ENCODE measurements at places on chromosomes 13 and 19. TPM values are rescaled to one million over a fixed set of nuclear protein-coding genes. Genes with fewer than 3 reads are reported as not detected.

GRCh38 chr19:33406521-33407139 is 33.1 kb downstream of the CEBPG start:
- DNase-seq, result peak; percentile 82

DNA sequence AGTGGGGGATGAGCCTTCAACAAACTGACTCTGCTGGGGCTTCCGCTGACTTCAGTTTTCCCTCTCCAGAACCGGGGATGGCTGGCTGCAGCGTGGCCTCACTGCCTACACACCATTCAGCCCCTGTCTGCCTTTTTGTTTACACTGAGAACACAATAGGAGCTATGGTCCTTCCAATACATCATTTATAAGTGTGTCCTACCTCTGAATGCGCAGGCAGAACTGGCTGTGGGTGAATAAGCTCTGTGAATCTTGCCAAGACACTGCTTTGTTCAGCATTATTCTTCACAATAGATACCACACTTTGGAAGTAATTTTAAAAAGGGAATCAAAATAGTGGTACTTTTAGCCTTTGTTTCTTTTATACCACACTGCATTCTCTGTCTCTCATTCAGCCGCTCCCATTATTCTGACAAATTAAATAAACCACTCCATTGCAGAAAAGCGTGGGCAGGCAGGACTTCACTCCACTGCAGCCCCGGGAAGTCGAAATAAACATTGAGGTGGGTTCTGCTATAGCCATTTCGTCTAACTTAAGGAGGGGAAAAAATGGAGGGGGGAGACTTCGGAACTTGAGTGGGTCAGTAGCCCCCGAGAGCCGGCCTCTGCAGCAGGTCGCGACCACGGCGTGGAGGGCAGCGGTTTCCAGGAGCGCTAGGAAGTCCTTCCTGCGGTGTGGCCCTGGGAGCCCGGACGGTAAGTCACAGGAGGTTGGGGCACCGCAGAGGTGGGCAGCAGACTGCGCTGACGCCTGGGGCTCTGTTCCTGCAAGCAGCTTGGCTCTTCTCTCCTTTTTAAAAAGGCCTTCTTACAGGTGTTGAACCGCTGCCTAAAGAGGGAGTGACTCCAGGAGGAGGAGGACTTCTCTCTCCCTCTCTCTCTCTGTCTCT is 94.8 kb upstream of the SOX1 start:
- no peak for DNase-seq

DNA sequence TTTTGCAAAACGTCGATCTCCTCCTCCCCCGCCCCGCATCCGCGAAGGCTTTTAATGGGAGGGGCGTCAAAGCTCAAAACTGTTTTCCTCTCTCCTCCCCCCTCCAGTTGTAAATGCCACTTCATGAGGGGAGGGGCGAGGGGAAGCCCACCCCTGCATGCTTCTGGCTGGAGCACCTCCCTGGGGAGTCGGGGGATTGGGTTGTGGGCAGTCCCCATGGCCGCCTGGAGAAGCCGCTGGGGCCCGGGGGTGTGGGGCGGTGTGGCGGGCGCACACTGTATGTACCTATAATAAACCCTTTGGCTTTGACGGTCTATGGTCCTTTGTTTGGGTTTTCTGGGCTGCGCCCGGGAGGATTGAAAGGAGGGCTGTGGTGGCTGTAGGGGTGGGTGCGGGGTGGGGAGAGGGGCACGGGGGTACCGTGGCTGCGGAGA is 505 bp upstream of the SHKBP1 start:
- no peak for DNase-seq

- DNase-seq, result no peak
Measured at GRCh38 chr19:50629801-50630200, 9.9 kb downstream of the SYT3 start.

- DNase-seq, result no peak
Measured at GRCh38 chr13:75694722-75695121, 58.6 kb downstream of the LMO7 start.

Gene MIR17HG
- total RNA-seq, result 16.6 TPM

Gene LRRC4B
- total RNA-seq, result 0.30 TPM
